ENCODE measurements at places on chromosomes 1 and 21.
A peak's percentile ranks its signal among the peaks of the same experiment; 100 is the strongest.

DNA sequence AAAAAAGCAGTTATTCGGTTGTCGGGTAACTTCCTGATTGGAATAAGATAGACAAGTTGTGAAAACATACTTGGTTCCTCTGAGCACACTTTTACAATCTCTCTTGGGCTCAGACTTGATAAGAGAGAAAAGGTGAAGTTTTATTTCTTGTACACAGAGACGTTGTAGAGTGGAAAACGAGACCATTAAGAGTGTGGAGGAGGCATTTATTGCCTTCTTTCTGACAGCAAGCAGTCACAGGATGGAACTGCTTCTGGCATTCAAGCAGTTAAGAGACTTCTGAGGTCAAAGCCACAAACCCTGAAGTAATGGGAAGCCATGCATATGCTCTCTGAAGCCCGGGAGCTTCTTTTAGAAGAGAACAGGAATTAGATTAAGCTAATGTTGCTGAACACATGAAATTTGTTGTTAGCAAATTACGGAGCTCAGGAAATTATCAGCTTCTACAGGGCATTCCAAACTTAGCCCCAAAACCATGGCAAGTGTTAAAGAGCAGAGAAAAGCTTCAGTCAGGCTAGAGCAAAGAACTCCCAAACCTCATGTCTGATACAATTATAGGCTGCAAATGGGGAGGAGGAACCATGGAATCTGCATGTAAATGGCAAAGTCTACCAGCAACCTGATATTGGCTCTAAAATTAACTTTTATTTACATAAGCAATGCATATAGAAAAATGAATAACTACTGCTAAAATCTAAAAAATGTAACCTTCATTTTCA, 26.0 kb downstream of the S1PR1 start:
- peak; percentile 48 for DNase-seq

DNA sequence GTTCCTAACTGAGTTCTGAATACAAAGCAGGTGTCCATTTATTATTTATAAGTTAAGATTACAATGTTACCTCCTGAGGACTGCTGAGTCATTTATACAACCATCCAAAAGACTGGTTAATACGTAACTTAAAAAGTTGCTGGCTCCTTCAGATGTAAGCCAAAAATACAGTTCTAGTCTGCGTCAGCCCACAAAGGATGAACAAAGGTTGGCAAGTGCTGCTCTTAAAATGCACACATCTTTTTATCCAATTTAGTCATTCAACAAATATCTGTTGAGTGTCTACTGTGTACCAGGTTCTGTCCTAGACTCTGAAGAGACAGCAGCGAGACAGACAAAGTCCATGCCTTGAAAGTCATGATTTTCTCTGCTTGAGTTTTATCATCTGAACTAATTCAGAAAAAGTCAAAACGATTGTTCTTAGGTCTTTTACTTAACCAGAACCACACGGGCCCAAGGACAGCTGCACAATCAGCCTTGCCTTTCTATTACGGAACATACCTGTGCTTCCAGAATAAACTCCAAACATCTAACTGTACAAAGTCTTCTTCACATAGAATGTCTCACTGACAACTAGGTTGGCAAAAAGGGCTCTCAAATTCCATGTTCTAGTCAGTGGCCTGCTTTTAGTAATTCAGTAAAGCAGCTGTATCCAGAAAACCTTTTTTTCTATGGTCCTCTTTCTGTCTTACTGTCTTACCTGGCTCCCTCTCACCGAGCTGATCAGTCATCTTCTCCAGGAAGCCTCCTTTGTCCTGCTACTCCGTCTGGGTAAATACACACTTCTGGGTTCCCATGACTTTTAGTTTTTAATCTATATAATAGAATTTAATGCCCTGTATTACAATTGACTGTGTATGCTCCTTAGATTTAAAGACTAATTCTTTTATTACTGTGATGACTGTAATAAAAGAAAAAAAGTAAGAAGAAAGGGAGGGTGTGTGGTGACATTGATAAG, 15.5 kb upstream of the CNN3 start:
- no peak for DNase-seq

DNA sequence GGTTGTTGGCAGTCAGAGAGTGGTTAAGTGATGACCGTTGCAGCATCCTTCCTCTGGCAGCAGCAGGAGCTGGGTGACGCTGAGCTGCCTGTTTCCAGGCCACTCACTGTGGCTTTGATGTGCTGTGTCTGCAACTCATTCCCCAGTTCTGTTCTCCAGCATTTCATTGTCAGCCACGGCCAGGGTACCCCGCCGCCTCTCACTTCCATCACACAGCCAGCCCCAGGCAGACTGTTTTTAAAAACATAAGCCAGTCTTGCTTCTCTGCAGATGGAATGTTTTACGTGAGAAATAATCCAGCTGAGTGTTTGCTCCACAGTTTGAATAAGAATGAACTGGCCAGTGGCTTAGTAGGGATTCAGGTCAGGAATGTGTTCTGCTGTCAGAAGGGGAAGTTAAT, 21.5 kb upstream of the ST6GALNAC3 start:
- no peak for DNase-seq

GRCh38 chr21:23639721-23640120, 1967.6 kb downstream of the MRPL39 start:
- DNase-seq: no peak

DNA sequence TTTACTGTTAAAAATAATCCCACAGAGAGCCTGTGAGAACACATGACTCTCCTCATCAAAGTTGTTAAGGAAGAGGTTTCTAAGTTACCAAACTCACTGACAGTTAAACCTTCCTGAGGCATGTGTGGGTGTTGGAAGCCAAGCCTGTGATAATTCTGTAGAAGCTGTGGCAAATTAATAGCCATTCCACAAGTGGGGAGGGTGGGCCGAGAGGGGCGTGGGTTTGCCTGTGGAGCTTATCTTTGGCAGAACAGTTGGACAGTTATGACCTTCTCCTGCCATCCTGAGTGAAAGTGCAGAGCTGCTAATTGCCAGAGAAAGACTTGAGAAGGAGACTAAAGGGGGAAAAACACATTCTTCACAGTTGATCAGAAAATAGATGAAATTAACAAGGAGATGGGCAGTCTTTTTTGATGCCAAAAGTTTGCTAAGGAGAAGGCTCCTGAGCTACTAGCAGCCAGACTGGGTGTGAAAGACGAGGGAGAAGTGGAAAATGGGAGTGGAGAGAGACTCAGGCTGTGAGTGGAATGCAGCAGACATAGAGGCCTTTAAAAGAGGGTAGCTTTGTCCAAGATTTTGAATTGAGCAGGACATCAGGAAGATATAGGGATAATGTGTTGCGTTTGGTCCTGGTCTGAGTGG, 1.6 kb upstream of the PLA2G2C start:
- DNase-seq: no peak

- DNase-seq: no peak
These were observed 8.6 kb downstream of the ADAMTSL4 start for GRCh38 chr1:150557813-150558212.

DNA sequence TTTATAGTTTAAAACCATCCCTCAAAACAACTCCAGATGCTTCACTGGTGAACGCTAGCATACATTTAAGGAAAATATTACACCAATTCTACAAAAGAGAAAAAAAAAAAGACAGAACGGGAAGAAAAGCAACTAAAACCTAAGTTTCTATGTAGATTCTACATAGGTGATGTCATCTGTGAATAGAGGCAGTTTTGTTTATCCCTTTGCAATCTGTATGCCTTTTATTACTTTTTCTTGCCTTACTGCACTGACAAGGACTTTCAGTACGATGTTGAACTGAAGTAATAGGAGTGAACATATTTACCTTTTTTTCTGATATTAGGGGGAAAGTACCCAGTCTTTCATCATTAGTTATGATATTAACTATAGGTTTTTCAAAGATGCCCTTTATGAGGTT, 101.7 kb upstream of the HAO2 start:
- DNase-seq: no peak

DNA sequence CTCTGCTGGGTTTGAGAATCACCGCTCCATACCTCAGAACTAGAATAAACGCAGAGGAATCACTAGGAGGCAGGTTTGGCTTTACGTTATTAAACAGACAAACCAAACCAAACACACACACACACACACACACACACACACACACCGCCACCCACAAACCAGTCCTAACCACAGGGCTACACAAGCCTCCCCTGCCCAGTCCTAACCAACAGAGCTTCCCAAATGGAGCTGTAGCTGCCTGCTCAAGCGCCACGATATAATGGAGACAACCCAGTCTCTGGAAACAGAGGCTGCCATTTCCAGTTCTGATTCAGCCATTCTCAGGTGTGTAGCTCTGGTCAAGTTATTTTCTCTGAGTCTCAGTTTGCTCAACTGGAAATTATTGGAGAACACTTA, 519.1 kb downstream of the SMYD3 start:
- DNase-seq: no peak

DNA sequence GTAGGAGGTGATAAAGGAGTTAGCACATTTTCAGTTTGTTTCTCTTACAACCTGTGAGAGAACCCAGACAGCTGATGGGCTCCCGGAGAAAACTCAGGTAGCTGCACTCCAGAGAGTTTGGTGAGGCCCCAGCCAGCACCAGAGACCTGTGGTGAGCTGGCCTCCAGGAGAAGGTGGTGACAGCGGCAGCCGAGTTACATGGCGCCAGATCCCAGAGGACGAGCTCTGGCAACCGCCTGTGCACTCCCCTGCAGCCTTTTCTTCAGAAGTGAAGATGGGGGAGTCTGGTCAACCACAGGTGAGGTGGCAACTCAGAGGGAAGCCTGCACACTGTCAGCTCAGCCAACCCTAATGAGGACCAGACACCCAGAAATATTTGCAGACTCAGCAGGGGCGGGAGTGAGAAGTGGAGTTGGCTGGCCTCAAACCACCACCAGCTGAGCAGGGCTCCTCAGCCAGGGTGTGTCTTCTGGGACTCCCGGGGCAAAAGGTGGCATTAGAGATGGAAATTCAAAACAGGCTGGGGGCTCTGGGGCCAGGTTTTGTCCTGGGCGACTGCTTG, 209.7 kb downstream of the SETD4 start:
- DNase-seq: no peak

DNA sequence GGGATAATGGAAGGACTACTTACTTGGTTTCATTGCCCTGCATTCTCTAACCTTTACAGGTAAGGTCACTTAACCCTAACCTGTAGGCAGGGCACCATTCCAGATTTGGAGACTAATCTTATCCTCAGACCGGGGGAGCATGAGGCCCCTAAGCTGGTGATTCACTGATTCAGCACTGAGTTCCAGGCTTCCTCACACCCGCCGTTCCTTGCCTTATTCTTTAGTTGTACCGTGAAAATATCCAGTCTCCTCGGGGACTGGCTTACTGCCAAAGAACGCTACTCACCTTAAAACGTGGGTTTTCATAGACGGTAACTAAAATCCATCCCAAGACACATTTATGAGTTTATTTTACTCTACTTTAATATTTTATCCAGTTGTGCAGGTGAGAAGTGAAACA, 44.3 kb upstream of the COL24A1 start:
- no peak for DNase-seq
